ENCODE measurements at places on chromosomes 11 and 22.
A peak's percentile ranks its signal among the peaks of the same experiment; 100 is the strongest.

DNA sequence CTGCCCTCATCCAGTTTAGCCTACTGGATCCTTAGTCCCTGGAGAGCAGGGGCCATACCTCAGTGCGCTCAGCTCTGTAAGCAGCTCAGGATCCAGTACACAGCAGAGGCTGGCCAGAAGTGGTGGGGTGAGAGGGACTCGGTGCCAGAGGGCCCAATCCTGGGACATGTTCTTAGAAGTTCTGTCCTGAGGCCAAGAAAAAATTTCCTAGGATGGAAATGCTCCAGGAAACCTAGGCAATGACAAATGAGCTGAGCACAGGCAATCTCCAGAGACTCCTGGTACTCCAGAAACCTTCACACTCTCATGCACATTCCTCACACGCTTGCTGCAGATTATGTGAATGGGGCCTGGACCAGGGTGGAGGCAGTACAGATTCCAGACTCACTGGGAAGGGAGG is 89.6 kb downstream of the SERGEF start:
- DNase-seq = no peak

GRCh38 chr11:112784323-112785073 is 176.7 kb upstream of the NCAM1 start:
- DNase-seq = no peak

DNA sequence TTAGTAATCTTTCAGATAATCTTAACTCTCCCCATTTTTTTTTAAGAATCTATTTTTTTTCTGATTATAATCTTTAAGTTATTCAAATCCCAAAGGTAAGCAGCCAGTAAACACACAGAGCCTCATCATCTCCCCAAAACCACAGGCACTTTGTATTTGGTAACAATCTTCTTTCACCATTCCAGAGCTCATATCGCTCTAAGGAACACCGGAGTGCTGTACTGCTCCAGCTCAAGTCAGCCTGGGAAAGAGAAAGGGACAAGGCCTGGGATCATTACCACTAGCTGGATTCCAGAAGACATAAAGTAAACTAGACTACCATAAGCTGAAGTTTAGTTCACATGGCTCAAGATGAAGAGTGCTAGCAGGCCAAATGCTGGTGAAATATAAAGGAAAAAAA is 73.0 kb upstream of the APOA1 start:
- DNase-seq = no peak

- DNase-seq = no peak
These were observed 36.3 kb downstream of the KCNC1 start for GRCh38 chr11:17770917-17771316.

- DNase-seq = no peak
These were observed 52.6 kb upstream of the CD82 start for GRCh38 chr11:44512818-44513217.

- DNase-seq = no peak
These were observed 221.1 kb downstream of the LARGE1 start for GRCh38 chr22:33699176-33699575.

DNA sequence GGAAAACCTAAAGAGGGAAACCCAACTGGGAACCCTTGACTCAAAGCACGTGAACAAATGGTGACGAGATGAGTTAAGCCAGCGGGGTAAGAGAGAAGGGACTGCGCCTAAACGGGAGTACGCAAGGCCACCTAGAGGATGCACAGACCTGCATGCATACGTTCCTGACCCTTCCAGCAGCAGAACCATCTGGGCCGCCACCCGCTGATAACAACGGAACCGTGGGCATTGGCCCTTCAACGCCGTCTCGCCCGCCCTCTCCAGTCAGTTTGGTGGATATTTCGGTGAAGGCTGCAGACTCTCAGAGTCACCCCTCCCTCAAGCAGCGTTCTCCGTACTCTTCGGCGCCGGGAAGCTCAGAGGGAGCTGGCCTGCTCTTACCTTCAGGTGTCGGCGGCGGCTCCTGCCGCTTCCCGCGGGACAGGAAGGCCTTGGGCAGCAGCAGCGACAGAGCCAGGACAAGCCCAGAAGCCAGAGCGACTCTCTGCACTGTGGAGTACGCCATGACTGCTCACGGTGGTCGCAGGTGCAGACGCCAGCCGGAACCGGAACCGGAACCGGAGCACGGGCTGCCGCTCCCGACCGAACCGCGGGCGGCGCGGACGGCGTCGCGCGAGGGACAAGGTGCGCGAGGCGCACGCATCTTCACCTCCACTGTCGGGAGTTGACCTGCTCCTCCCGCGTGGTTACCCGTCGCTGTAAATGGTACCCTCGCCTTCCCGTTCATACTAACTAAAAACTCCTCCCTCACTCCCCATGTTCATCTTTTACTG is at the start of gene RIC3:
Gene RIC3, minus strand, starts transcription at position 541 of the 773 bp plus-strand sequence. Its CDS starts 36 bp downstream, at position 505.
- DNase-seq = peak; percentile 33

DNA sequence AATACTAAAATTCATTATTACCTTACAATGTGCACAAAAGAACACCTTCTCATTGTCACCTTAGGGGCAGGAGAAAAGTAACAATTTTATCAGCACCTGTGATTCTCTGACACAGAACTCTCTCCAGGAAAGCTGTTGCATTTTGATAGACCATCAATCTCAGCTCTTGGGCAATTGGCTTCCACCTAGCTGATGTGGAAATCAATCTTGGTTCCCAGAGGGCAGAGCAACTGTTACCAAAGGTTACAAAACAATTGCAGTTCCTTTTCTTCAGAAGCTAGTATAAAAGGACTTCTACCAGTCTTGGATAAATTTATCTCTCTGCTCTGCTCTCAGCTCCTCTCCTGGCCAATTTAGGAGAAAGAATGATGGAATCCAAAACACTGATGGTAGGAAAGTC is 157.8 kb upstream of the DDI1 start:
- no peak for DNase-seq

DNA sequence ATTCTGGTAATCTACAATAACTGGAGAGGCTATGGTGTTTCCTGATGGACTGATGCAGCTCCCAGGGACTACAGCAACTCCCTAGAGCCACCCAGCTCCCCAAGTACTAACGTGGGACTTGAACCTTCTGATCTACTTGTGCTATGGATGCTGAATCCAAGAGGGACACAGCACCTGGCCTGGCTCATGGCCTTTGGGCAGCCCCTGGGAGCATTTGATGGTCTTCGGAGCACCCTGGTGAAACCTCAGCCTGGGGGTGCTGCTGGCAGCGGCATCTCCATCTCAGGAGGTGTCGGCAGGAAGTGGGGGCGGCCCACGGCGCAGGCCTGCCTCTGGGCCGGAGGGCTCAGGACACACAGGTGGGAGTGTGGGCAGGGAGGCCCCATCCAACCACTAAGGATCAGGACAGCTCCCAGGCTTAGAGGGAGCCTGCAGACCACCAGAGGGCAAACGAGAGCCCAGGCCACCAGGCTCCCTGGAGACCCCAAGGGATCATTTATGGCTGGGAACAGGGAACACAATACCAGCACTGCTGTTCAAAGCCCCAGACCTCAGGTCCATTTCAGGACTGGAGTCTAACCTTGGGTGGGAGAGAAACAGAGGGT is 8.7 kb downstream of the EHD1 start:
- no peak for DNase-seq

- DNase-seq = no peak
These were observed 27.3 kb downstream of the BDNF start for GRCh38 chr11:27672836-27673464.

DNA sequence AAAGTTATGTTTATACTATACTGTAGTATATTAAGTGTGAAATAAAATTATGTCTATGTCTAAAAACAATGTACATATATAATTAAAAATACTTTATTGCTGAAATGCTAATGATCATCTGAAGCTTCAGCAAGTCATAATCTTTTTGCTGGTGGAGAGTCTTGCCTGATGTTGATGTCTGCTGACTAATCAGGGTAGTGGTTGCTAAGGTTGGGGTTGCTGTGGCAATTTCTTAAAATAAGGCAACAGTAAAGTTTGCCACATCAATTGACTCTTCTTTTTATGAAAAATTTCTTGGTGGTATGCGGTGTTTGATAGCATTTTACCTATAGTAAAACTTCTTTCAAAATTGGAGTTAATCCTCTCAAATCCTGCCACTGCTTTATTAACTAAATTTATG is 21.4 kb downstream of the INSC start:
- DNase-seq = no peak

DNA sequence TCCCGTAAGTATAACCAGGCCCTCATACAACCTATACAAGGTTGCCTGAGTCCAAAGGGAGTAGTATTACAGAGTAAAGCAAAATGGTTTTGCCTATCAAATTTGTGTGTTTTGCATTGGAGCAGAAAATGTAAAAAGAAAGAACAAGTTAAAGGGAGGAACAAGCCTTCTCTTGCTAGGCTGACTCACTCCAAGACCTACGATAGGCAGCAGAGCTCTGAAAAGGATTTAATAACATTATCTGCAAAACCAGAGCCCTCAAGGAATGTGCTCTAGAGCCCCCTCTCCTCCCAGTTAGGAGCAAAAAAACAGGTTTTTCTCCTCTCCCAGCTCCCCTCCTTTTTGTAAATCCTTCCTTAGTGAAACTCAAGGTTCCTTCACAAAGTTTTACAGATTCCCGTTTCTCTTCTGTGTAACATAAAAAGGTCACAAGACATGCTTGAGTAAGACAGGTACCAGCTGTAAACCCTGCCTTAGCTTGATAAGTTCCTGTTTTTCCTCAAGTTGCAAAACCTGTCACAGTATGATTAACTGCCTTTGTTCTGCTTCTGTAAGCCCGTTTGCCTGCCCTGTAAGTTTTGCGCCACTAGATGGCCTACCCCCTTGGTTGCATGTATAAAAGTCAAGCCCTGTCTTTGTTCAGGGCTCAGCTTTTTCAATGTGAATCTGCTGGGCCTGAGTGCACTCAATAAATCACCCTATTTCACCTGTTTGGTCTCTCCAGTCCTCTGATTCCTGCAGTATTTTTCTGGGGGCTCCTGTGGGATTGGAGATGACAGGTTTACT is 498.2 kb downstream of the KCNA4 start:
- no peak for DNase-seq

- no peak for DNase-seq
These were observed 562.5 kb downstream of the MN1 start for GRCh38 chr22:27238935-27239510.

DNA sequence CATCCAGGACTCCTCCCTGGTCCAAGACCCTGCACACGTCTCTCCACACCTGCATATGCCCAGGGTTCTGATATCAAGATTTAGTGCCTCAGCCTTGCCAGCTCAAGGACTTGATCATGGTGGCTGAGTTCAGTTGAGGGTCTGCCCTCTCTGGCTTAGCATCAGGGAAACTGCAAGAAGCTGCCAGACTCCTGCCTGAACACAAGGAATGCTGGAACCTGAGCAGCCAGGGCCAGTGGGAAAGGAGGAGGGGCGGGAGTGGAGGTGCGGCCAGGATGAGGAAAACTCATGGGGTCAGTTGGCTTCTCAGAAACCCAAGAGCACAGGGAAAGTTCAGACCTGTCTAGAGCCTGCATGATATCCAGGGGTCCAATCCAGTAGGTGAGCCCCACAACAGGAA is 546.1 kb downstream of the BUD13 start:
- no peak for DNase-seq

DNA sequence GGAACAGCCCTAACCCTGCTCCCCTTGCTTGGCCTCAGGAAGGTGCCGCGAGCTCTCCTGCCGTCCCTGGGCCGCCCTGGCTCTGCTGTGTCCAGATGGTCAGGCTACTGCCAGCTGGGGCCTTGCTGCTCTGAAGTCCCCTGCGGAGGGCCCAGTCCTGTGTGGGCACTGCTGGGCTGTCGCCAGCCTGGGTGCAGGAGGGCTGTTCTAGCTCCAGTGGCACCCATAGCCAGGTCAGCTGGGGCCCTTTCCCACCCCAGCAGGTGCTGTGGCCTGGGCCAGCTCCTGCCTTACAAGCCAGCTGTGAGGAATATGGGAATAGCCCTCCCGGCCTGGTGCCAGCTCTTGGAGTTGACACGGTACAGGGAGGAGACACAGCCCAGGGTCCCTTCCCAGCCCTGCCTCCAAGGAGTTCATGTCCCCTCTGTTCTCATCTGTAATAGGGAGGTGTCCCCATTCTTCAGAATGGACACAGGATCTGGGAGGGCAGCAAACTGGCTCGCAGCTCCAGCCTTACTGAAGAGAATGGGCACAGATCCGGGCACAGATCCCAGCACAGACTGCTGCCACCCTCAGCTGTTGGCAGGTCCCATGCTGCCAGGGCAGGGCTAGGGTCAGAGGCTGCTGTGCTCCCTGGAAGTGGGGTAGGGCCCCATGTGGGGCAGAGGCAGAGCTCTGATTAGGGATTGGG is 3.9 kb downstream of the DERL3 start:
- DNase-seq = no peak

DNA sequence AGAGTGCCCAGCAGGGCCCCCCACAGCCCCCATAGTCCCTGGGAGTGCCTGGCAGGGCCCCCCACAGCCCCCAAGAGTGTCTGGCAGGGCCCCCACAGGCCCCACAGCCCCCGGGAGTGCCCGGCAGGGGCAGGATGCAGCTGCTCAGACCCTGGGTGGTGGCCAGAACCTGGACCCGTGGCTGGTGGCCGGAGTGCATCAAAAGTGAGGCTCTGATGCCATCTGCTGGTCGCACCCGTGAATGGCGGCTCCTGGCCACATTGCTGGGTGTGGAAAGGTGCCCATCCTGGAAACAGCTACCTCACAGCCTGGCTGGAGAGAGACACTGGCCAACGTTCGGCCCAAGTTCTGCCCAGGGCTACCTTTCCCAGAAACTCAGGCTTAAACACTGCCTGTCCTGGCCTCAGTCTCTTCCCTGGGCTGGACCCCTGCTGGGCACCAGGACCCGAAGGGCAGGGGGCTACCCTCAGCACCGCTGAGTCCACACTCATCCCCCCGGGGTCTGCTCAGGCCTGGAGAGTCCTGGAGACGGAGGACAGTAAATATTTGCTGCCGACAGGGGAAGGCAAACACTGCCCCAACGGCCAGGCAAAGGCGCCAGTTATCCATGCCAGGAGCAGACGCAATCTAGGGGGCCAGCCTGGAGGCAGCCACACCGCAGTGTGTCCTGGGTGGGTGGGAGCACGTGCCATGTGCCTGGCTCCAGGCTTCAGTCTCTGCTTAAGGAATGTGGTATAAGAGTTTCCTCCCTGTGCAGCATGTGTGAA is 4.4 kb downstream of the INS start:
- no peak for DNase-seq

DNA sequence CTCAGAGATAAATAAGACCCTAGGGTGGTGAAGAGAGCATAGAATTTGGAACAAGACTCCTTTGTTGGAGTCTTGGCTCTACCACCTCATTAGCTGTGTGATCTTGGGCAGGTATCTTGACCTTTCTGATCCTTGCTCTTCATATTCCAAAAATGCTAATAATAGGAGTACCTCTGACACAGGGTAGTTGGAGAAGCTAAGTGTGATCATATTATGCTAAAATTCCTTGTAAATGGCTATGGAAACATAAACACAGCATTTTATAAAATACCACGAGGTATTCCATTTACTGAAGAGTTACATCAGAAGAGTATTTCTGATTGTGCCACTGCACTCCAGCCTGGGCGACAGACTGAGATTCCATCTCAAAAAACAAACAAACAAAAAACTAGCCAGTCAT is 9.4 kb downstream of the PTPRJ start:
- no peak for DNase-seq

DNA sequence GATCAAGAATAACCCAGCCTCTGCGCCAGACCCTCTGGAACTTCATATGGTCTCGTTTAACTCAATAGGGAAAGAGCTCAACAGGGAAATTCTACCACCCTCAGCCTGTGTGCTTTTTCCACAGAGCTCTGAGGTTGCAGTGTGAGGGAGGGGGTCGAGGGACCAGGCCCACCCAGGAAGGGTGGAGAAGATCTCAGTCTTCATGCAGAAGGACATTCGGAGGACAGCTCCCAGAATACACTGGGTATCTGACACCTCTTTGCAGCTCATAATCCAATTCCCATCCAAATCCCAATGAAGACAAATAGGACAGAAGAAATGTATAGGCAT is 56.6 kb downstream of the ST14 start:
- no peak for DNase-seq

All from activated naive CD4-positive, alpha-beta T cell (primary cell).